ENCODE measurements at places on chromosomes 2 and 18. TPM values are rescaled to one million over a fixed set of nuclear protein-coding genes. Genes with fewer than 3 reads are reported as not detected.

GRCh38 chr18:48842259-48843061, 108.3 kb downstream of the SMAD7 start:
- no peak for DNase-seq

DNA sequence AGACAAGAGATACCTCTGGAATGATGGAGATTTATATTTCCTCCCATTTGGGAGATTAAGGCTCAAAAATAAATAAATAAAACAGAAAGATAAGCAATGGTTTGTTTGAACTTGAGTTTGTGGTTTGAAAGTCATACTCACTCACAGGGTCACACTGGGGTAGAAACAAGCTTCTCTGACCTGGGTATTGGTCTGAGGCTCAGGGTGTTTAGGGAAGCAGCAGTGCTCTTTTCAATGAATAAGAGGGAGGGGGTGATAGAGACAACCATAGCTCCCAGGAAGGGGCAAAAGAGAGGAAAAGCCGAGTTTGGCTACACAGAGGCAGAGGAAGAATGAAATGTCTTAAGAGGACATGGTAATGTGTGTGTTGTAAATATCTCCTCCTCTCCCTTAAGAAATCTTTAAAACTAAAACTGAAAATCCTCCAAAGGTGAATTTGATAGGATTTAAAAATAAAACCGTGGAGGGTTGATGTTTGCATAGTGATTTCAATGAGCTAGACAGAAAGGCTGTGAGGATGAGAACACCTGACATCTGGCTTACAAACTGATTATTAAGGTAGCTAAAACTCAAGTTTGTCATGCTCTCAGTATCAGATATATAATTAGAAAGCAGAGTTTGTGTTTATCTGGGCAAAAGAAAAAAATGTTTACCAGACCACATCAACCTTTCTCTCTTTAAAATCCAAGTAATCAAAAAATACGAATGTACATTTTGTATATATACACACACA, 159.9 kb upstream of the TMEFF2 start:
- no peak for DNase-seq

The ALK gene
- not detected for polyA plus RNA-seq

DNA sequence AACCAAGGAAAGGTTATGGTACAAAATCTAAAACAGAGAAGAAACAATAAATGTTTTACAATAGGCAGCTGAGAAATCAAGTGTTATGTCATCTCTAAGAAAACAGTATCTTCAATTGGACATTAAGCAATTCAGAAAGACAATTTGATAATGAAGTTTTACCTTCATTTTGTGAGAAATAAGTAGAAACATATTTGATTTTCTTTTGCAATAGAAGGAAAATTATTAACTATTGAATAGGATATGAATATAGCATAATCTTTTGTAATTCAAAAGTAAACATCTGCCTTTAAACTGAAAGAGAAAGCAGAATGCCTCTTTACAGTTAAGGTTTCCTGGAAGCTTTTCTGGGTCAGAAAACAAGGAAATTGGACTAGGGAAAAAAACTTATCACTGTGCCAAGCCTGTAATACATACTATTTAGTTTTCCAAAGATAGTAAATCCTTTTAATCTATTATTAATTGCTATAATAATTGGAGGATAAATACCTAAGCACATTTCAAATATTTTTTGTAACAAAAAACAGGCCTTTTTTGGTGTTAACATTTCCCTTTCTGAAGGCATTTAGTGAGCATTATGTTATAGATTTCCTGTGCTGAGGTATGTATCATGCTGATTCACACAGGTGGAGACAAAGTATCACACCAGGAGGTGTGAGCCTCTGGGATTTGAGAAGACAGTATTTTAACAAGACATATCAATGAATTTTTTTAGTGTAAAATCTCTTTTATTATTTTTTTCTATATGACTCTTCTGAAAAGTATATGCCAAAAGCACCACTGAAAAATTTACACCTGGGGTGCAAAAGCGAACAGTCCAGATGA, 947.0 kb upstream of the CDH2 start:
- no peak for DNase-seq

The REG1A gene
- polyA plus RNA-seq = not detected
